ENCODE measurements at places on chromosomes 2 and 18.

GRCh38 chr2:26401739-26402541, at the start of gene DRC1:
TSS of gene DRC1 (plus strand) at chr2:26401920. CDS start at chr2:26401990, 70 bp downstream.
- no peak for DNase-seq

DNA sequence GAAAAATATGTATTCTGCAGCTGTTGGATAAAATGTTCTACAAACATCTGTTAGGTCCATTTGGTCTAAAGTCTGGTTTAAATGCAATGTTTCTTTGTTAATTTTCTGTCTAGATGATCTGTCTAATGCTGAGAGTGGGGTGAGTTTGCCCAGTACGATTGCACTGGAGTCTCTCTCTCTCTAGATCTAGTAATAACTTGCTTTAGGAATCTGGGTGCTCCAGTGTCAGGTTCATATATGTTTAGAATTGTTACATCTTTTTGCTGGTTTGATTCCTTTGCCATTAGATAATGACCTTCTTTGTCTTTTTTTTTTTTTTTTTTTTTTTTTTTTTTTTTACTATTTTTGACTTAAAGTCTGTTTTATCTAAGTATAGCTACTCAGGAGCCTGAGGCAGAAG, 10.4 kb downstream of the GCC2 start:
- no peak for DNase-seq

GRCh38 chr2:74011246-74011645, 26.5 kb downstream of the TET3 start:
- no peak for DNase-seq

DNA sequence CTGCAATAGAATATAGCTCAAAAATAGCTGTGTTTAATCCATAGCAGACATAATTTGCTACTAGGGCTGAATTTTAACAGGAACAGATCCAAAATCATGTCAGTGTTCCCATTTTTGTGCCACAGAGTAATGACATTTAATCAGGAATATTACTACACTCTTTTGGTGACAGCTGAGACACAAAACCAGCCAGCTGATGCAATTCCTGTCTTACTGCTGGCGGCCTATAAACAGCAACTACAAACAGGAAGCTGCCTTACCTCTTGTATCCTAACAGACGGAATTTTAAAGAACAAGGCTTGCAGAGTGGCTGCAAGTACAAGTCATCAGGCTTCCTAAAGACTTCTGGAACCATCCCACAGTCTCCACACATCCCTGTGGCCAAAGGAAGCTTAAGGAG, 218.1 kb downstream of the ZNF521 start:
- no peak for DNase-seq

DNA sequence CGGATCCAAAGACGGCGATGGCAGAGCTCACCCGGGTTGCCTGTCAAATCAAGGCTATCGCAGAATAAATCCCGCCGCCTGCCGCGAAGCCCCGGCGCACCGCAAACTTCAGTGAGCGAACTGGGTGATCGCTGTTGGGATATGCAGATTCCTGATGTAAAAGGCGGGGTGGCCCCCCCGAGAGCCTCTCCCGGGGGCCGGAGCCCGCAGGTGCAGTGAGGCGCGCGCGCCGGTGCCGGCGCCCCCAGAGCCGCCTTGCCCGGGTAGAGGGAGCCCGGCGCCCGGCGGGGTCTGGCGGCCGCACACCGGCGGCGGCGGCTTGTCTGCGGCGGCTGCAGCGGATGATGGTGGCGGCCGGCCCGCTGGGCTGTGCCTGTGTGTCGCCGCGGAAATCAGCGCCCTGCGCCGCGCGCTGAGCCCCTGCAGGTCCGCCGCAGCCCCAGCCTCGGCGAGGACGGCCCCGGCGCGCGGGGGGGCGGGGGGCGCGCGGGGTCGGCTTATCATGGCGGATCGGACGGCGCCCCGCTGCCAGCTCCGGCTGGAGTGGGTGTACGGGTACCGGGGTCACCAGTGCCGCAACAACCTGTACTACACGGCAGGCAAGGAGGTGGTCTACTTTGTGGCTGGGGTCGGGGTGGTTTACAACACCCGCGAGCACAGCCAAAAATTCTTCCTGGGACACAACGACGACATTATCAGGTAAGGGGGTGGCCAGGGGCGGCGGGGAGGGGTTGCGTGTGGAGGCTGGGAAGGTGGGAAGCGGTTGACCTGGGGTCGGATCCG, 1.3 kb downstream of the EML6 start:
- DNase-seq: no peak

- DNase-seq: no peak
Measured at GRCh38 chr2:189440644-189440946, 679 bp upstream of the WDR75 start.

DNA sequence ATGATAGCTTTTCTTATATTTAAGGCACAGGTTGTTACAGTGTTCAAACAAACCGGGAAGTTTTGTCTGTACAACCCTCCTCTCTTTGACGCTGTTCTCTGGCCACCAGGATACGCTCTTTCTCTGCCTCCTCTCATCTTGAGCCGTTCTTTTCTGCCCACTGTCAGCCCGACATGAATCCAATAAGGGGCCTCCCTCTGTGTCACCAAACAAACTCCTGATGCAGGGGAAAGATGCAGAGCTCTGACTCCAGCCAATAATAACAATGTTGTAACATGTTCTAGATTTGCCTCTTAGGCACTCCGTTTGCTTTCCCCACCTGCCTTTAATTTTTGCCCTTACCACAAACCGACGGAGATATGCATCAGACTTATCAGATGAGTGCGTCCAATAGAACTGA, 449.3 kb downstream of the SLC4A3 start:
- no peak for DNase-seq

DNA sequence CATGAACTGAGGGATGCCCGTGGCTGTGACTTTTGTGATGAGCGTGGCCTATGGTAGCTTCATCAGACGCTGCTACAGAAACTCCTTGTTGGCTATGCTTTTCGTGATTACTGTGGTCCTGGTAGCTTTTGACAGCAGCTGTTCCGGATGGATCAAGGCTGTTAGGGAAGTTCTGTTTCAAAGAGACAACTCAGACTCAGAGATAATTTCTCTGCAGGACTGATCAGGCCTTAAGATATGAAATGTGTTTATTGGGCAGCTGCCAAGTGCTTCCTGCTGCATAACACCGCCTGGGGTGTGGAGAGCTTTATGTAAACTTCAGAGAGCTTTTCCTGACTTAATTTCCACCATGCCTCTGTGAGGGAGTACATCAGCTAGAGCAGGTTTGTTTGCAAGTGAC, 243.8 kb downstream of the TSN start:
- DNase-seq: no peak

DNA sequence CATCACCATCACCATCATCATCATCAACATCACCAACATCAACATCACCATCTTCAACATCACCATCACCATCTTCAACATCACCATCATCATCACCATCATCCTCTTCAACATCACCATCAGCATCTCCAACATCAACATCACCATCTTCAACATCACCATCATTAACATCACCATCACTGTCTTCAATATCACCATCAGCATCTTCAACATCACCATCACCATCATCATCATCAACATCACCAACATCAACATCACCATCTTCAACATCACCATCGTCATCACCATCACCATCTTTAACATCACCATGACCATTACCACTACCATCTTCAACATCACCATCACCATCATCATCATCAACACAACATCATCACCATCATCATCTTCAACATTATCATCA, 267.2 kb downstream of the SP3 start:
- no peak for DNase-seq

DNA sequence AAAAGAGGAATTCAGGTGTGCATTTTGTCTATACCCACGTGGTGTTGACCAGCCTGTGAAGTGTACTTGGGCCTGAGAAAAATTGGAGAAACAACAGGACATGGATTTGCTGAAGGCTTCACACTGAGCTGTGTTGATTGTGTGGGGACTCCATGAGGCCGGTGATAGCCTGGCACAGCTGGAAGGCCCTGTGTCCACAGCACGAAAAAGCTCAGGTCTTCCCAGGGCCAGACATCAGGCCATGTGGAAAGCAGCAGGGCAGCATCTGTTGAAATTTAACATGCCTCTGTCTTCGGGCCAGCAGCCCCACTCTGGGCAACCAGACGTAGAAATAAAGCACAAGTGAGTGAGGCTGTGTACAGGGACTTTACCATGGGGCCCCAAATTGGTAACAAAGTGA, 84.1 kb downstream of the HS6ST1 start:
- no peak for DNase-seq

Measured in RCC 7860 (cell line).